Cerebellar nuclear complex (tissue), 1 donor: ENCODE measurements at places on chromosomes 7 and 10.

GRCh38 chr10:123331438-123331837 lies 177.2 kb downstream of the BUB3 start:
- no peak for DNase-seq

DNA sequence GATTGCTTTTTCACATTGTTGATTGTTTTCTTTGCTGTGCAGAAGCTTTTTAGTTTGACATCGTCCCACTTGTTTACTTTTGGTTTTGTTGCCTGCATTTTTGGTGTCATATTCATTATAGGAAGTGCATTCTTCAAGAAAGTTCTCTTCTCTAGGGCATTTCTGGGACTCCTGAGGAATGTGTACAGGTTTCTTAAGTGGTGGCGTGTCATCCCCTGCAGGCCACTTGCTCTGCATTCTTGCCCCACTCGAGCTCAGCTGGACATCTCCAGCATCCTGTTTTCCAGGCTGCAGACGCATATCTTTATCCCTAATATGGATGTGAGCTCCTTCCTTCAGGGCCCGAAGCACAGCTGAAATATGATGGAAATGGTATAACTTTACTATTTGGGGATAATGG lies 255.6 kb upstream of the HABP2 start:
- DNase-seq: no peak

DNA sequence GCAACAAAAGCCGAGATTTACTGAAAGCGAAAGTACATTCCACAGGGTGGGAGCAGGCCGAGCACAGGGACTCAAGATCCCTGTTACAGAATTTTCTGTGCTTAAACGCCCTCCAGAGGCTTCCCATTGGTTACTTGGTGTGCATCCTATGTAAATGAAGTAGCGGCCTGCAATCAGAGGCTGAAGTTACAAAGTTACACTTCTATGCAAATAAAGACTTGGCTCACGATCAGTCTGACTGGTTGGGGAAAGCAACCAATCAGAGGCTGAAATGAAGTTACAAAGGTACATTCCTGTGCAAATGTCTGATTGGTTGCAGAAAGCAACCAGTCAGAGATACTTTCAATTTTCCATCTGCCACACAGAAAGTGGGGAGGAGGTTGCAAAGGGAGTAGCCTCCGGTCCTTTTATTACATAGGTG lies 4.1 kb downstream of the ACBD7 start:
- no peak for DNase-seq

GRCh38 chr7:11221984-11222383 lies 248.3 kb downstream of the PHF14 start:
- DNase-seq: no peak

GRCh38 chr10:103476046-103476768 lies 2.8 kb downstream of the CALHM3 start:
- no peak for DNase-seq

GRCh38 chr10:131647789-131648188 lies 253.0 kb upstream of the PPP2R2D start:
- DNase-seq: no peak

DNA sequence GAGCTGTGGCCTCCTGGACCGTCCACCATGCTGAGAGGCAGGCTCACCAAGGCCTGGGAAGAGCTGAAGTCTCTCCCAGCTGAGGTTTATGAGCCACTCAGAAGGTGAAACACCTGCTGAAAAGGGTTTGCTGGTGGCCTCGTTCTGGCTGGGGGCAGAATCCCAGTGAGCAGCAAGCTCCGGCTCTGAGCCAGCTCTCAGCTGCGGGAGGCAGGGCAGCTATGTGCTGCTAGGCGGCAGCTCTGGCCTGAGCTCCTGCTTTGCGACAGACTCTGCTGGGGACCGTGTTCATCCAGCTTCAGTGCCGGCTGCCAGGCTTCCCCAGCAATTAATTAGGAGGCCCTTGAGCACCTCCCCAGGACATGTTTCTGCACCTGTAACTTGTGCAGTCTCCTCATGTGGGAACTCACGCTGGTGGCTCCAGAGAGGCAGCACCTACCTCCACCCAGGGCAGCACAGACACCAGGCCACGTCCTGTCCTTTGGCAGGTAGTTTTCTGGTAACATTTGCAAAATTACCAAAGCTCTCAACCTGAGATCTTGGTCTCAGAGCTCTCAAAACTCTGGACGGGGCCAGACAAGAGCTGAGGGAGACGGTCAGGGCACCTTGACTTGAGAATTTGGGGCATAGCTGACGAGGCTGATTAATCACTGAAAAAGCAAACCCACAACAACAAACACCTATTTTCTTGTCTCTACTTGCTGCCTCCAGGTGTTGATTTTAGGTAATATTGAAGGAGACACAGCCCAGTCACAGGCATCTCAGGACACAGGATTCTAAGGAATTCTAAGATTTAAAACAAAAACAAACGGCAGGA lies 185.0 kb downstream of the TCERG1L start:
- peak; percentile 46 for DNase-seq

DNA sequence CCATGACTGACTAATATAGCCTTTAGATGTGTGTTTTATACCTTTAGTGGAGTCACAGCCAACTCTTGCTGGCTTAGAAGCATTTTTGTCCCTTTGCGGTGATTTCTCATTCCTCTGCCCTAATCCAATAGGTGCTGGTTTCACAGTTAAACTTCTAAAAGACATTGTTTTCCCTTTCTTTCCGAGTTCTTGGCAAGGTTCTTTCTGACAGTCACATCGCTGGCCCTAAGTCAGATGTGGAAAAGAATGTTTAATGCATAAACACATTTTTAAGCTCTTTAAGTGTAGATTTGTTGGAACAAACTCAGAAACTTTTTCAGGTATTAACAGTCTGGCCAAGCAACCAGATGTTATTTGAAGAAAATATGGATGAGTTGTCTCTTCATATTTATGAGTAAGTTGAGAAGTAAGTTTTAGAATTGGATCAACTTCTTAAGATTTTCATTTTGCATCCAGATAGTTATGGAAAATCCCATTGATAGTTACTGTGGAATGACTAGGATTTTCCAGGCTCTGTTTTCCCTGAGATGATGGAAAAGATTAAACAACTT lies 4.1 kb downstream of the EPDR1 start:
- no peak for DNase-seq

DNA sequence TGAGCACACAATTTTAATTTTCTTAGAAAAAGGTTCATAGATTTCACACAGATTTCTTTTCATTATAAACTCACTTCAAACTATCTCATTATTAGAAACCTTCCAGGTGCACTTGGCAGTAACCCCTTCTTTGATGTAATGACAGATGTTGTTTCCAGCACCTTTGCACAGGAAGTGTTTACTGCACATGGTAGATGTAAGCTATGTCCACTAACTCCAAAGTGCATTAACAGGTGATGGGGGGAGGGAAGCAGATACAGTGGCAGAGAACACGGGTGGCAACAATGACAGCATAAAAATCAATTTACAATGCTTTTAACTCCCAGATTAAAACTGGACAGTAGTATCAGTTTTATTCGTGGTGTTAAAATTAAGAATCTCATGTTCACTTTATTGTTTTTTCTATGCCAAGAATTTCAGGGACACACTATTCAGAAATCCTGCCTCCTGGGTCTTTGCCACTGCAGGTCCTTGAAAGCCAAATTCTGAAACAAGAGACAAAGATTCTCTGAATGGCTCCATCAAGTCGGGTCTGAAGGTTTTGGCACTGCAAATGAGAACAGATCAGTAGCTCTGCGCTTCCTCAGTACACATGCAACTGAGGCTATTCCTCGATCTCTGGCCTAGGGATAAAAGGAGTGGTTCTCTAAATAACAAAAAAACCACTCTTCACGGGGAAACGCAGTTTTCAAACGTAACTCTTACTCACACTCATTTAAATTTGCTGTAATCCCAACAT lies 187.7 kb downstream of the JAZF1 start:
- no peak for DNase-seq

- DNase-seq: no peak
Observed at GRCh38 chr7:143216151-143216550, 5.7 kb upstream of the TAS2R40 start.

GRCh38 chr10:62095181-62096122 lies 173.2 kb downstream of the RTKN2 start:
- no peak for DNase-seq

DNA sequence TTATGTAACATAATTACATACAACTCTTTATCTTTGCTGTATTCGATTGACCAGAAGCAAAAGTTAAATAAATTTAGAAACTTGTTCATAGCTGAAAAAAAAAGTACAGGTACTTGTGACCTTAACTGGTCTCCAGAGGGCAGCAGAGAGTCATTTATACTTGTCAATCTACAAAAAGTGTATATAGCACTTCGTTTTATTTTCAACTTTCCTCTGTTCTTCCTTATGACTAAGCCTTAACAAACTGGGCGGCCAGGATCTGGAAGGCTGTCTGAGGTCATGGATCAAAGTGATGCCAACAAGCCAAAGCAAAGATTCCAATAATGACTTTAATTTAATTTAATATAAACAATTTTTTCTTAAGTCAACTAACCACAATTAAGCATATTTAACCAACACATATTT lies 29.8 kb downstream of the C10orf67 start:
- peak; percentile 15 for DNase-seq

DNA sequence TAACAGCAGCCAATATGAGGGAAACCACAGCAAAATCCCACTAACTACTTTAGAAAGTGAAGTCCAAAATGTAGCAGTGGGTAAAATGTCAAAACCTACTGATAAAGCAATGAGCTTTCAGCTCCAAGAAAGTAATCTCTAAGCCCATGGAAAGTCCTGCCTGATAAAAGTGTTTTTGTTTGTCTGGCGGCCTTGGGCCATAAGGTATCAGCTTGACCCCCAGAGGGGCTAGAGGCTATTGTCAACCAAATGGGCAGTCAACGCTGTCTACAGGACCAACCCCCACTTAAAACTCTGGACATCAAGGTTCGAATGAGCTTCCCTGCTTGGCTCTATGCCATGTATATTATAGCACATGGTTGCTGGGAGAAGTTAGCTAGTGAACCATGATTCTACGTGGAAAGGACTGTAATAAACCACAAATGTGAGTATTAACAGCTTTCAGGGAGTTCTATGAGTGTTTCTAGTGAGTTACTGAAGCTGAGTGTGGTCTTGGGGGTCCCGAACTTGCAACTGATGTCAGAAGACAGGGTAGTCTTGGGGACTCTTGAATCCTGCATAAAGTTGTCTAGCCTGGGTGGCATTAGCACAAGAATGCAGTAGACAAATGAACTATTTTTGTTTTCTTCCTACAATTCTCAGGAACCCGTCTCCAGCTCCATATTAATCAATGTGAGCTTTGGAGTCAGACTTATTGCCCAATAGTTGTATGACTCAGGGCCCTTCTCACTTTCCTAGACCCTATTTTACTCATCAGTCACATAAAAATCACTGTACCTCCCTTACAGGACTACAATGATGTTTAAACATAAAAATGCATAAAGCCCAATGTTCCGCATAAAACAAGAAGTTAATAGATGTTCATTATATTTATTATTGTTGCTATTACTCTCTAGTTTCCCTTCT lies 164.9 kb downstream of the DGKI start:
- DNase-seq: no peak

- no peak for DNase-seq
Observed at GRCh38 chr10:69049566-69049961, 38.3 kb upstream of the SRGN start.

- no peak for DNase-seq
Observed at GRCh38 chr7:72127136-72127535, 285.0 kb downstream of the CALN1 start.

DNA sequence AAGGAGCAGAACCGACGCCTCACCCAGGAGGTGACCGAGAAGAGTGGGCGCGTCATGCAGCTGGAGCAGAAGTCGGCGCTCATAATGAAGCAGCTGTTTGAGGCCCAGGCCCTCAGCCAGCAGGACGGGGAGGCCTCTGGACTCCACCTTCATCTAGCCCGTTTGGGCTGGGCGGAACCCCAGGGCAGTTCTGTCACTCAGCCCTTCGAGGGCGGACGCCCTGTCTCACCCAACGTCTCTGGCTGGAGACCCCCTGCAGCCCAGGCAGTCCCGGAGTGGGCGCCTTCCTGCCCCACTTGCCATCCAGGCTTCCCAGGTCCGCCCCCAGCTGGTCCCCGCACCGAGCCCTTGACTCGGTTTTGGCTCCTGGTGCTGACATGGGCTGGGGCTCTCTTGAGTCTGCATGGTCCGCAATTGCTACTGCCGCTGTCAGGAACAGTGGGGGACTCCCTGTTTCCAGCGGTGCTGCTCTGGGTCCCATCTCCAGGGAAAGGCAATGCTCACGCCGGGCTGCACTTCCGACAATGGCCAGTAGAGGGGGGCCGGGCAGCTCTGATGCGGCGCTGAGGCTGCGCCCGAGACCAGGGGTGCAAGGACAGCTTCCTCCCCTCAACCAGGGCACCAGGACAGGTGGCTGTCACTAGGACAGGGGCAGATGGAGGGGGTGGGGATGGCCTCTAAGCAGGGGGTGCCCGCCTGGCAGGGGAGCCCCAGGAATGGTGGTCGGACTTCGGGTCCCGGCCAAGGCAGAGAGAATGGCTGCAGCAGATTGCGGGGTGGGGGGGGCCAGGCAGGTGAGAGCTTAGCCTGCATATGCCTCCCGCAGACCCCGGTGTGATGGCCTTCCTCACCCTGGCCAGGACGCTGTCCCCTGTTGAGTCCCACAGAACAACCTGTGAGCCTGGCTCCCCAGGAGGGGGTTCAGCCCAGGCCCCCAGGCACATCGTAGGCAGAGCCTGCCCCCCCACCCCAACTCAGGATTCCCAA lies 71.2 kb upstream of the KCTD7 start:
- DNase-seq: no peak

DNA sequence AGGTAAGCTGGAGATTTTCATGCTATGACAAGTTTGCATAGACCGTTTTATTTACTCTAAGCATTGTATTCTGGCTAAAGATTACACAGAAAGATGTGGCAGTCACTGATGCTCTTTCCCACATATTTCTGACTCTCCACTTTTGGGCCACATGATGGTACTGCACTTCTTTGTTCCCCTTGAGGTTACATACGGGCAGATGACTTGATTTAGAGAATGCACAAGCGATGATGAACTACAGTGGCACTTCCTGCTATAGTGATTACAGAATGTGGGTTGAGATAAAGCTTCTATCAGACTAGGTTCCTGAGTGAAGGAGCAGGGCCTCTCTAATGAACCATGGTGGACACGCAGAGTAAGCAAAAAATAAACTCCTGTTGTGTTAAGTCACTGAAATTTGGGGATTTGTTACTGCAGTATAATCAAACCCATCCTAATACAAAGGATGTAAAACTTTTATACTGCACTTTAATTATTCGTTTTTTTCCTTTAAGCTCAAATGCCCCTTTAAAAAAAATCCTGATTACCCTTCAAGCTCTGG lies 177.9 kb downstream of the TAX1BP1 start:
- no peak for DNase-seq

- DNase-seq: no peak
Observed at GRCh38 chr10:22460531-22461403, 115.5 kb downstream of the SPAG6 start.
